Fibroblast of gingiva (primary cell): ENCODE measurements at places on chromosomes 12 and 14.

DNA sequence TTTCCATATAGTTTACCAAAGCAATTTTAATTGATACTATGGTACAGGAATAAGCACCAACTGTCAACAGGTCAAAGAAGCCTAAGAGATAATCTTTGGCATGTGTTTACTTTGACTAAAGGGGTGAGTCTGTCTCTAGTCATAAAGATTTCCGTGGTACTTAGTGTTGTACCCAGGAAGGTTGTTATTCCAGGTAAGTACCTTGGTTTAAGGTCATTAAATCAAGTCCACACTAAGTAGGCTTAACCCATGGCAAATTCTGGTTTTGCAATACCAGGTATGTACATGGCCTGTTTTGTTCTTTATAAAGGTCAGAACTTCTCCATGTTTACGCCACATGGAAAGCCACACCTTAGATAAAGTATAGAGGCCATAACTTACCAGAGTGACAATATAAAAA is 10.0 kb downstream of the MAX start:
- DNase-seq = no peak

DNA sequence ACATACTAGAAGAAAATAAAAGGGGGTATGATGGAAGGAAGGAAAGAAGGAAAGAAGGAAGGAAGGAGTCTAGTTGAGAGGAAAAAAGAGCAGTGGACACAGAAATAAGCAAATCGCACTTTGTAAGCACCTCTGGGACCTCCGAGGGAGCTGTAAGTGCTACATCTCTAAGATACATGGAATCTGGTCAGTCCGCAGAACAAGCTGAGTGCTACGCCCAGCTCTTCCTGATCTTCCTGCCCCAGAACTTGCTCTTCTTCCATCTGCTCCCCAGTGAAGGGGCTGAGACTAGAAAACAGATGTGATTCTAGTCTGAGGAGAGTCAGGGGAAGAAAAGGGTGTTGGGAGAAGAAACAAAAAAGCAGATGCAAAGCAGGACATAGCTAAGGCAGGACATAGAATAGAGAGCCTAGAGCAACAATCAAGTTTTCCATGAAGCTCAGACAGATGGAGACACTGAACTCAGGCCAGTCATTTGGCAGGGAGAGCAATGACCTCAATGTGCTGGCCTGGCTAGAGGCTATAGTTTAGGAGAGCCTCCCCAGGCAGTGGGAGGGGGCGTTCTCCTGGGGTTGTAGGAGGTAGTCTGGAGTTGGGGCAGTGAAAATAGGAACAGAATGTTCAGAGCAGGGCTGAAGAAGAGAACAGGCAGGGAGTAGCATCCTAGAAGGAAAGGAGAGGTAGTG is 1.7 kb upstream of the MFAP5 start:
- no peak for DNase-seq

- peak; percentile 52 for DNase-seq
These were observed 66.5 kb downstream of the PLEKHG7 start for GRCh38 chr12:92769124-92769901.

DNA sequence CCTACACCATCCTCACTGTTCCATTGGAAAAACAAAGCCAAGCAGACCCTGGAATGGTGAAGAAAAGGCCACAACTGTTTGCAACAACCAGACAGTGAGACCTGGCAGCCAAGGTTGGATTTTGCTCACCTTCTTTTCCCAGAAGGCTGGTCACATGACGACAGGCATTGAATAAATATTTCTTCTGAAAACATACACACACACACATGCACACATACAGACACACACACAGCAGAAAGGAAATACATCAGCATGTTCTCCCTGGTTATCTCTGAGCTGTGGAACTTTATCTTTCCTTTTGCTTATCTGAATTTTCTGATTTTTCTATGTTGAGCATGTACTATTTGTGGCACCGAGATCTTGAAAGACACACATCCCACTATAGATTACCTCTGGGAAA is 38.0 kb upstream of the CCDC60 start:
- DNase-seq = no peak

GRCh38 chr12:96064271-96064670 is 28.9 kb upstream of the LTA4H start:
- DNase-seq = no peak

DNA sequence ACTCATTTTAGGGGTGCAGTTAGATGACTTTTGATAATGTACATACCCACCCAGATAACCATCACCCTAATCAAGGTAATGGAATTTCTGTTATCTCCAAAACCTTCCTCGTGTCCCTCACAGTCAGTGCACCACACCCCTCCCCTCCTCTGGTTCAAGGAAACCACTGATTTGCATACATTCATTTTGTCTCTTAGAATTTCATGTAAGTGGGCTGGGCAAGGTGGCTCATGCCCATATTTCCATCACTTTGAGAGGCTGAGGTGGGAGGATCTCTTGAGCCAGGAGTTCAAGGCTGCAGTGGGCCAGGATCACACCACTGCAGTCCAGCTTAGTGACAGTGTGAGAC is 15.7 kb downstream of the ADIPOR2 start:
- DNase-seq = no peak

GRCh38 chr14:103066399-103066798 is 9.1 kb upstream of the CDC42BPB start:
- no peak for DNase-seq

DNA sequence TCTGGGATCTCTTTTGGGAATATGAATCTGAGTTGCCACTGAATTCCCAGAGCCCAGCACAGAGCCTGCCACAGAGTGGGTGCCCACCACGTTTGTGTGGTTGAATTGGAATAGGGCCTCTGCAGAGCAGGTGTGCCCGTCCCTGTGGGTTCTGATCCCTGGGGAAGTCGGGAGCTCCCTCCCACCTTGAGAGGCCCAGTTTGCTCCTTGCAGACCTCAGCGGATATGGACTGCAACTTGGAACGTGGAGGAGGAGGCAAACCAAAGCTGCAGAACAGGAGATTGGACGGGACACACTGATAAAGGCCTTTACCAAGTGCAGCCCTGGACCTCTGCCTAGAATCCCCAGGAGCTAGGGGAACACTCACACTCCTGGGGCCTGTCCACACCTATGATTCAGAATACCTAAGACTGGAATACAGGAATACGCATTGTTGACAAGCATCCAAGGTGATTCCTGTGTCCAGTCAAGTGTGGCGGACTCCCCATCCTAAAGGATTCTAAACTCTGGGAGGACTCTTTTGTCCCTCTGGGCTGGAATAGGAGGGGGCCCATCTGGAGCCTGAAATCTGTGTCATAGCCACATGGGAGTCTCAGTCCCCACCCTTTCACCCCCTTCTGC is 2.4 kb downstream of the KRT76 start:
- no peak for DNase-seq

GRCh38 chr12:93729934-93730333 is 52.8 kb downstream of the CRADD start:
- DNase-seq = no peak

DNA sequence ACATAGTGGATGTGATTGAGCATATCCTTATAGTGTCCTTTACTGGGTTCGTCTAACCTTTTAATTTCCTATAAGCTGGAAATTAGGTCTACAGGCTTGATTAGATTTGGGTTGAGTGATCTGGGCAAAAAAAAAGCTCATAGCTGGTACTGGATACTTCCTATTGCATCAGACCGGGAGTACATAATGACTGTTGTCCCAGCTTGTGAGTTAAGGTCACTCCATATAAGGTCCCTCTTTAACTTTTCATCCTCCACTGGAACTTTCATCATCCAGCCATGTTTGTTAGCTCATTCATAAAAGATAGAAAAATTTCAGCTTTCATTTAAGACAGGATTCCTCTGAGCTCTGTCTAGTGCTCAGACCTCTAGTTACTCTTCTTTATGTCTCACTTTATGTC is 80.8 kb downstream of the C14orf132 start:
- DNase-seq = peak; percentile 56

GRCh38 chr14:61213920-61214319 is 67.2 kb downstream of the TMEM30B start:
- no peak for DNase-seq

GRCh38 chr12:72491426-72491825 is 219.3 kb downstream of the TRHDE start:
- DNase-seq = peak; percentile 34

DNA sequence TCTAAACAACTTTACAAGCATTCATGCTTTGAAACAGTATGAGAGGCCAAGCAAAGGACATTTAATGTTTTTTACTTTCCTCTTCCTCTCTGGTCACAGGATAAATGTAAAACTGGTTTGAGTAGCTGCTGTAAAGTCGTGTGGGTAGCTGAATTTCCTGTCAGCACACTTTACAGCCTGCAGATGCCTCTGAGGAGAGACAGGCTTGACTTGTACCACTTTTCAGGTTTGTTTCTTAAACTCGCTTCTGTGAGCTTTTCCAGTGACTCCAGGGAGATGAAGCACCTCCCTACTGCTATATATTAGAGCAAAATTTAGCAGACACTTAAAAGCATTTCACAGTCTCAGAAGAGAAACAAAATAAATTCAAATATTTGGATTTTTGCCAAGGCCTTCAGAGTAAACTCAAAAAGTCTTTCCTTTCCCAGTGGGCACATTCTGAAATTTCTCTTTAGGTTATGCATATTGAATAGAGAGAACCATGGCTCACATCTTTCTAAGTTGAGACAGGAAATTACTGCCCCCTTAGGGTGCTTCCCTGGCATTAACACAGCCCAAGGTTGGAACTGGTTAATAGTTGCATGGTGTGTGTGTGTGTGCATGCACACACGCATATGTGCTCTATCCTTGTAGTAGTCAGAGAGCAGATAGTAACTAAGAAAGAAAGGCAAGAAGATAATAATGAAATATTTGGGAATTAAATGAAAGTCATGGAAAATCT is 557.3 kb upstream of the MIS18BP1 start:
- DNase-seq = no peak

DNA sequence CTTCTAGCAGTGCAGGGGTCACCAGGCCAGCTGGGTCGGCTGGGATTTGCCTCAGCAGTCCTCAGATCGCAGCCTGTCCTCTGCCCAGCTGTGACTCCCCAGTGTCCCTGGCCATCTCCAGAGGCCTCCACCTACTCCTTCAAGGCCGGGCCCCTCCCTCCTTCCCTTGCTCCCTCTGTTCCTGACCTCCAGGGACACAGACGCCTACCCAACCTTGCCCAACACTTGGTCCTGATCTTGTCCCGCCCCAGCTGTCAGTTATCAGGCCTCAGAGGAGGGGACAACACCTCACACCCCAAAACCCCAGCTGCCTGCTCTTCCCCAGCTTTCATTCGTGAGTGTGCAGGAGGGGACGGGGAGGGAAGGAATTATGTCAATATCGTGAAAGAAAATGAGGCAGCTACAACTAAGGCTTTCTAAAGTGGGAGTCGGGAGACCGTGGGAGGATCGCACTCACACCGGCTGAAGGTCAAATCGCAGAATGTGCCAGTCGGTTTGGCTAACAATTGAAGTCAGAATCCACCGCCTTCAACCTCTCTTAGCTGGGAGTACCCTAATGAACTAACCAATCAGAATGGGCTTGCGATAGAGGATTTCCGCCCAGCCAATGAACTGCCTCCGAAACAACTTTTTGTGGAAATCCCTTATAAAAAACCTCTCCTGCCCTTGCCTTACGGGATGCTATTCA is 9.4 kb upstream of the PLBD2 start:
- no peak for DNase-seq

DNA sequence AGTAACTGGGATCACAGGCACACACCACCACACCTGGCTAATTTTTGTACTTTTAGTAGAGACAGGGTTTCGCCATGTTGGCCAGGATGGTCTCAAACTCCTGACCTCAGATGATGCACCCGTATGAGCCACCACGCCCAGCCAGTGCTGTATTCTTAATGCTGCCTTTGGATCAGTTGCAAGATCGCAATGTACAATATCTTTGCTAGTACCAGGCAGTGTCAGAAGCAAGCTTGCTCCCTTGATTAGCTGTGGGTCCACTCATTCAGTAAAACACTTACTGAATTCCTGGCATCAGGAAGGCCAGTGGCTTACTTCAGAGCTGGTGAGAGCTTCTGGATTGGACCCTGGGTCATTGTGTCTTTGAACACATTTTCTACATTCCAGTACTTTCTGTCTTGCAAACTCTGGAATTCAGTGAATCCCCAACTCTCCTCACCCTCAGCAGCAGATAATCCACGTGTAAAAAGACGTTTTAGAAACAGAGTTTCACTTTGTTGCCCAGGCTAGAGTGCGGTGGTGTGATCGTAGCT is 1183.7 kb downstream of the AACS start:
- peak; percentile 31 for DNase-seq

- no peak for DNase-seq
These were observed 63.1 kb upstream of the TRHDE start for GRCh38 chr12:72209086-72209485.
